Naive thymus-derived CD8-positive, alpha-beta T cell (primary cell): ENCODE measurements at places on chromosomes 1 and 21.

GRCh38 chr1:167716000-167716271 lies 5.8 kb upstream of the MPZL1 start:
- DNase-seq = no peak

DNA sequence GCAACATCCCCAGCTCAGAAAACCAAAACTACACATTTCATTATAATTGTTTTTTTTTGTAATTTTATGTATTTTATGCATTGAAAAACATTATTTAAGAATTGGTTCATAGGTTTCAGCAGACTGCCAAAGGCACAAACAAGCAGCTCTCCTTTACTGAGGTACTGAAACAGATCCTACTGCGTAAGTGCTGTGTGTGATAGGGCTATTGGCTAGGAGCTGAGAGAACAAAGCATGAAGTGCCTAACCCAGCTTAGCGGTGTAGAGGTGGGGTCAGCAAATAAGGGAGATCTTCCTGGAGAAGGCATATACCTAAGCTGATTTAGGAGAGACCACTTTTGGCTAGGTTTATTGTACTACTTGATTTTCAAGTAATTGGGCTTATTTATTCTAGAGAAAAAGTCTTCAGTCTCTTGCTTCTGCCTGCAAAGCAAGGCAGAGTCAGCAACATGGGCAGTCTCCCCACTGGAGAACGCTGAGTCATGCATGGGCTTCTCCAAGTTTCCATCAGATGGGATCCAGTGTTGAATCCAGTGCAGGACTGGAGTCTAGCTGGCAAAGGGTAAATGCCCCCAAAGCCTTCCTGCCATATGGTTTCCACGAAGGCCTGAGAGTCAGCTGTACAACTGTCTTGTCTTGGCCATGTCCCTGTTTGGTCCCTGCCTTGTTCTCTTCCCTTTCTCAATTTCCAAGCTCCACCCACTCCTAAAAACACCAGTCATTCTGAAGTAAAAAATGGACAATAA lies 18.0 kb upstream of the YTHDF2 start:
- DNase-seq = no peak

GRCh38 chr1:193602705-193603104 lies 416.3 kb upstream of the B3GALT2 start:
- DNase-seq = no peak

DNA sequence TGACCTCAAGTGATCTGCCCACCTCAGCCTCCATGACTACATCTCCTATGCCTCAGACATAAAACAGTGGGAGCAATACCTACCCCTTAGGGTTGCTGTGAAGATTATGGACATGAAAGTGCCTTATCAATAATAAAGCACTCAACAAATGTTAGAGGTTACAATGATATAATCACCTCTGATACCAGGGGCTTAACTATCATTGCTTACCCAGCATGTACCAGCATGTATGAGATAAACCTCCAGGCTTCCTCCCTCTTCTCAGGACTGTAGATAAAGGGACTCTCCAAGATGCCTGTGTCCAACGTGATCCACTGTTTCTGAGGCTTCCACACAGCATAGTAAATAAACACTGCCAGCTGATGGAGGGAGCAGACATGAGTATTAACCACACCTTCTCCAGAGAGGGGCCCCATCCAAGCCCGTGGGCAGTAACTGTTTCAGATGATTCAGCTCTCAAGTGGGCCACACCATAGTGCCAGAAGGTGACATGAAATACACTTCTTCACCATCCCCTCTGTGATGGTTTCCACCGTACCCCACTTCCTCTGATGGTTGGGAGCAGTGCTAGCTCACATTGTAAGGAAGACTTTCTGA lies 26.2 kb downstream of the RHBDL2 start:
- no peak for DNase-seq

GRCh38 chr1:208892147-208892546 lies 648.0 kb upstream of the PLXNA2 start:
- no peak for DNase-seq

- no peak for DNase-seq
Observed at GRCh38 chr21:32741336-32741735, 13.5 kb upstream of the SYNJ1 start.
